Activated T-cell treated with anti-CD3 and anti-CD28 coated beads for 48 hours (primary cell): ENCODE measurements at places on chromosomes 11 and 22.

- no peak for DNase-seq
Observed at GRCh38 chr11:105929084-105929955, 92.7 kb downstream of the MSANTD4 start.

GRCh38 chr11:67264877-67265632 lies 1.2 kb upstream of the GRK2 start:
- no peak for DNase-seq

DNA sequence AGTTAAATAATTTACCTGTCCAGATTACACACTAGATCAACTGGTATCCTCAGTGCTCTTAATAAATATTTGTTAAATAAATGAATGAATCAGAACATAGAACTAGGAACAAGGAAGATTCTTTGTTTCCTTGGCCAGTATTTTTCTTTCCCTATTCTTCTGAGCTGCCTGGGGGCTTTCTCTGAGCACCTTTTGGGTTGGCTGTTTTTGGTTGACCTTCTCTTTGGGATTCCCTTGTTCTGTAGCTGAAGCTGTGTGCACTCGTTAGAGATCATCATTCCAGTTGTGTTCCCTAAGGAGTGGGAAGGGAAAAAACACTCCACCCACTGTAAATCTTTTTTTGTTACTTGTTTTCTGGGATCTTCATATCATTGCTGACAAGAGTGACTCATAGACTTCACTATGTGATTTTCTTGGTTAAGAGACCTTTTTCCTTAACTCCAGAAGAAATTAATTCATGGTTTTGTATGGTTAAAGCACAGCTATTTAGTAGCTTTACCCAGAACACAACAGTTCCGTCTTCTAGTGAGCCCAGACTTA lies 84.3 kb downstream of the STIM1 start:
- DNase-seq: no peak

- DNase-seq: no peak
Observed at GRCh38 chr11:78564490-78565467, 9.9 kb downstream of the NARS2 start.

DNA sequence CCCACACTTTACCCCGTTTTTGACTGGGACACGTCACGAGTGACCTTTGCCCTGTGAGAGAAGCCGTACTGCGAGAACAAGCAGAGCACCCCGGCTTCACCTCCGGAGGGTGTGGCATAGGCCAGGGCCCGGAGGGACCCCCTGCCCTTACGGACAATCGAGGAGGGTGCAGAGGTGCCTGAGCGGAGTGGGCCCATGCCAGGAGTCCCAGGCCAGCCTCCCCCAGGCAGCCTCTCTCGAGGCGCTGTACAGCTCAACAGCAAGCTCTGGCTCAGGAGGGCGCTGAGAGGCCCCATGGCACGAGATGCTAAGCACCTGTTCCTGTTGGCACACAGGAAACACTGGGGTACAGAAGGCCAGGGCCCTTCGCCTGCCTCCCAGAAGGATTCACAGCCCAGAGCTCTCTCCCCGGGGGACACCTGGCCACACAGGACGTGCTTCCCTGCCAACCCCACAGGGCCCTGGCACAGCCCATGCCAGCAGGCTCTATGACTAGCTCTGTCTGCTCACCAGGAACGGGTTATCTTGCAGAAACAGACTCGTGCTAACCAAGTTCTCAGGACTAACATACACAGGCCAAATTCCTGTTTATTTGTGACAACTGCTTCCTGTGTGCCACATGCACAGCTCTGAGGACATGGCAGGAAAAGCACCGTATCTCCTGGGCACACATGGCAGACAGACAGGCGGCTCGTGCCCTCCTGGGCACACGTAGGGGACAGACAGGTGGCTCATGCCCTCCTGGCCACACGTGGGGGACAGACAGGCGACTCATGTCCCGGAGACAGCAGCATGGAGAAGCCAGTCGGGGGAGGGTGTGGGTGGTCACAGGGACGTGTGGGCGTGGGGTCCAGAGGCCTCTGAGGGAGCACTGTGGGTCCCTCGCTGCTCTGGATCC lies 11.6 kb downstream of the TOLLIP start:
- no peak for DNase-seq

GRCh38 chr11:118749429-118749828 lies 41.5 kb downstream of the DDX6 start:
- no peak for DNase-seq

DNA sequence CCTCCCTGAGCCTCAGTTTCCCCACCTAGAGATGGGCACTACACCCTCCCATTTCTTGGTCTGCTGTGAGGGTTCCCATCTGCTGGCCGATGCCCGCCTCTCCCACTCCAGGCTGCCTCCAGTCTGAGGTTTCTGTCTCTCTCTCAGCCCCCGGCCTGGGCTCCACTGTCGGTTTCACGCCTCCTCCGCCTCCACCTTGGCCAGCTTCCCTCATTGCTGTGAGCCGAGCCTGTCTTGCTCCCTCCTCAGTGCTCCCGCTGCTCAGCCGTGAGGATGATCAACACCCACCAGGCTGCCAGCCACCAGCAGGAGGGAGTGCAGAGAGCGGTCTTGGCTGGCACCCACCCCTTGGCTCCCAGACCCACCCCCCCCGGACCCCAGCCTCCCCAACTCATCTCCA lies 61.0 kb downstream of the CYTH4 start:
- DNase-seq: no peak

DNA sequence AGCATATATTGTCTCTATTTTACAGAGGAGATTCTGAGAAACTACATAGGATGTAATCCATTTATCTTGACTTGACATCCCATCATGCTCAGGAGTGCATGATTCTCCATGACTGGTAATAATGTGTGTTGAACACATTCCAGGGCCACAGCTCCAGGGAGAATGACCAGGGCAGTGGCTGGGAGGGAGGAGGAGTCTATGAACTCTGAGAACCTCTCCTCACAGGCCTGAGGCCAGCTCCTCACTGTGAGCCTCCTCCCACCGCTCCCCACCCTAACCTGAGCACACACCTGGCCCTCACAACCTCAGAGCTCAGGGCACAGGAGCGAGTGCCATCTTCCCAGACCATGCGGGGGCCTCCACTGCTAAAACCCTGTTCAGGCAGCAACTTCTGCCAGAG lies 8.0 kb upstream of the ACRV1 start:
- DNase-seq: no peak

DNA sequence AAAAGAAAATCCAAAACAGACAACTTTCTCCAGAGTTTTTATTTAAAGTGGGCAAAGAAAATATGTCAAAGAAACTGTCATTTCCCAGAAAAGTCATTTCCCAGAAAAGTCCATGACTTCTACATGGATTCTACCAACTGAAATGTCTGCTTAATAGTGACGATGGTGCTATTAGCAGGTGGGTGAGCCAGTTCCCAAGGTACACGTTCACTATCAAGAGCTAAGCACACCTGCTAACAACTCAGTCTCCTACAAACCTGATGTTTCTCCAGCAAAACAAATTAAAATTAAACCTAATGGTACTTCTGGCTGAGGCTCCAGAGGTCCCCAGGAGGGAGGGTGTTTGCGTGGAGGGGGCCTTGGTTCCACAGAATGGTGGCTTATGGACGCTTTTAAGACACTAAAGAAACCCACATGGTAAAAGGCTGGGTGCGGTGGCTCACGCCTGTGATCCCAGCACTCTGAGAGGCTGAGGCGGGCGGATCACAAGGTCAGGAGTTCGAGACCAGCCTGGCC lies 26.8 kb downstream of the POU2AF1 start:
- no peak for DNase-seq

GRCh38 chr11:16953663-16954062 lies 60.6 kb downstream of the PLEKHA7 start:
- no peak for DNase-seq

GRCh38 chr11:65260756-65261590 lies 789 bp upstream of the POLA2 start:
- no peak for DNase-seq

GRCh38 chr11:130528298-130529261 lies 80.1 kb downstream of the ADAMTS15 start:
- DNase-seq: no peak
